ENCODE measurements at places on chromosomes 1 and 21. TPM values are rescaled to one million over a fixed set of nuclear protein-coding genes. Genes with fewer than 3 reads are reported as not detected.

OVAAL gene
- not detected for total RNA-seq

RYR2 gene
- 2.9 TPM for total RNA-seq

GRCh38 chr1:9389968-9390367 lies 97.3 kb downstream of the SPSB1 start:
- DNase-seq: no peak

DNA sequence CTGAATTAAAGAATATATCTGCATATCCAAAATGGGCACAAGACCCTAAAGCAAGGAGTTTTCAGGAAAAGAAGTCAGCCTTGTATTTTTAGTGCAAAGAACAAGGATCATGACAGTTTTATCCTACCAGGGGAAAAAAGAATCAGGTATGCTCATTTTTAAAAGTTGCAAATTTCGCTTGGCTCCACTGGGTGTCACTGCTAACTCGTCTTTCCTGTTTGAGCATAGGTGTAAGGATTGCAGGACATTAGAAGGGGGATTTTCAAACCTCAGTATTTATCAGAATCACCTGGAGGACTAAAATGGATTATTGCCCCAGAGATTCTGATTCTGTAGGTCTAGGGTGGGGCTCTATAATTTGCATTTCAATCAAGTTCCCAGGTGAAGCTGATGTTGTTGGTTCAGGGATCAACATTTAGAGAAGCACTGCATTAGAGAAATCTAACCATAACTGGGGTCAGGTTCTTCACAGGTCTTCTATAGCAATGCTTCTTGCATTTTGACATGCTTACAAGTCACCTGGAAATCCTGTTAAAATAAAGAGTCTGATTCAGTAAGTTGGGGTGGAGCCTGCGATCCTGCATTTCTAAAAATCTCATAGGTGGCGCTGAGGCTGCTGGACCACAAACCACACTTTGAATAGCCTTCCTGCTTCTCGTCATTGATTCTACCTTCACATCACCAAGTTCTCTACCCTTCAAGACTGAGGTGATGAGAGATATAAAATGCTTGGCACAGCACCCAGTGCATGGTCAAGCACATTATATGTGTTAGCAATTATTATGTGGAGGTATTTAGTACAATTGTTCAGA lies 39.6 kb downstream of the NUF2 start:
- DNase-seq: no peak

GRCh38 chr1:71753746-71754145 lies 528.6 kb downstream of the NEGR1 start:
- DNase-seq: no peak

DNA sequence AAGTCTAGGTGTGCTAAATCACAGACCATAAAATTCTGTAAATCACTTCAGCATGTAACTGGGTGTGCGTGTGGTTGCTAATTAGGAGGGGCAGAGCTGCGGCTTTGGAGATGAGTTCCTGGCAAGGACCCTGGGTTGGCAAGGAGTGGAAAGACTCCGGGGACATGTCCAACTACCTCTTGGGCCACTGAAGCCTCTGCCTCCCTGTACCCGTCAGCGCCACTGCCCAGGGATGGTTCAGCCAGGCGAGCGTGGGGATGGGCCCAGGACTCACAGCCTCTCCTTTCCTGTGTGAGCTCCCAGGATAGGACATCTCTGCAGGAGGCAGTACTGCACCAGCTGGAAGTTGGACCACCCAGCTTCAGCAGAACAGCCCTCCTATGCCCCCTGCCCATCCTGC lies 386.4 kb upstream of the VAMP3 start:
- DNase-seq: no peak

- DNase-seq: no peak
Observed at GRCh38 chr1:110565565-110565964, 40.6 kb downstream of the KCNA2 start.

- DNase-seq: no peak
Observed at GRCh38 chr21:14401217-14401616, 18.3 kb upstream of the HSPA13 start.
